ENCODE measurements at places on chromosomes 7 and 10.

DNA sequence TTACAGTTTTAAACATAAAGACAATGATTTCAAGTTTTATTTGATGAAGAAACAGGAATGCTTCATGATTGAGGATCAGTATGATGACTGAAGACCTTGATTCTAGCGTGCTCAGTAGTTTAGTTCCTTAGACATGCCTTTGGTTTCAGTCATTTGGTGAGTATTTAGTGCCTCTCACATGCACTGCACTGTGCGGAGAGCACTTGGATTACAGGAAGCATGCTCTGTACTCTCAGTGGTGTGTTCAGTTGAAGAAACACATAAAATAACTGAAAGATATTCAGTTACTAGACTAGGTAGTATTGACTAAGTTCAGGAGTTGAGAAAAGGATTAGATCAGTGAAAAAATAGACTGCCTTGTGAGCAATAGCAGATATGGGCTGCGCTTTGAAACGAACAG lies 25.5 kb downstream of the RBM17 start:
- peak; percentile 34 for DNase-seq

DNA sequence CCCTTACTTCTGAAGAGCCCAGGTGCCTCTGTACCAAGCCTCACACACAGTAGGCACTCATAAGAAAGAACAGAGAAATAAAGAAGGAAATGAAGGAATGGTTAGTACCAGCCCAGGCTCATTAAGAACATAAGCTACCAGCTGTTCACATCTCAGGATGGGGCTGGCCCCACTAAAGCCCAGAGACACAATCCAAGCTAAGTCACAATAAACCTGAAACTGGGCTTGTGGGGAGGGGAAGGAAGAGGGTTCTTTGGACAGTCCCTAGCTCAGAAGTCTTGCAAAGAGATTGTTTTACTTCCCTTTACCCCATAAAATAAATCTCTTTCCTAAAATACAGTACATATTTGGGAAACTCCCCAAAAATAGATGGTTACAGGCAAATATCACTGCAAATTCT lies 24.3 kb downstream of the FBXW4 start:
- DNase-seq = no peak

DNA sequence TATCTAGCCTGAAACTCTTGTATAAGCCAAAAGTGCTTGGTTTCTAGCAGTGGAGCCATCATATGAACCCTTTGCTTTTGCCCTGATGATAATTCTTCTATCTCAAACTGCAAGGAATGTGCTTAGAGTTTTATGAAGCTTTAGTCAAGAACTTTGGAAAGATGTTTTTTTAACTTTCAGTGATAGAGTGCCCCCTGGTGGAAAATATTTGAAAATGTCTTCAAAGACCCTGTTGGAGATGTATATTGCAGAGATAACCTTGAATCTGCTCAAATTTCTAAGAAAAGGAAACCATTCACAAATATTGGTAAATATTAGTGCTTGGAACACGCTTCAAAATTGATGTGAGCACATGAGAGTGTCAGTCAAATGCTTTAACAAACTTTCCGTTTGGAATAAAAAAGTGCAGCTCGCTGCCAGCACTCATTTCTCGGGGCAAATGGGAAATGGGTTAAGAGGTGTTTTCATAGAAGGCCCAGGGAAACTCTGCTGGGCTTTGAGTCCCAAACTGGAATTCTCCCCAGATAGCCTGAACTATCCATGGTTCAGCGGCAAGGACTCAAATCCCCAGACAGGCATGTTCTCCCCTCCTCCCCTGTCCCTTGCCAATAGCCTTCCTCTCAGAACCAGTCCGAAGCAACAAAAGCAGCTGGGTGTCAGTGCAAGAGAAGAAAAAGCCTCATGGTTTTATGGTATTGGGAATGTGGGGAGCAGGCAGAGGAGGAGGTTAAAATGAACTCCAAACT lies 129.3 kb downstream of the MYOF start:
- peak; percentile 56 for DNase-seq

DNA sequence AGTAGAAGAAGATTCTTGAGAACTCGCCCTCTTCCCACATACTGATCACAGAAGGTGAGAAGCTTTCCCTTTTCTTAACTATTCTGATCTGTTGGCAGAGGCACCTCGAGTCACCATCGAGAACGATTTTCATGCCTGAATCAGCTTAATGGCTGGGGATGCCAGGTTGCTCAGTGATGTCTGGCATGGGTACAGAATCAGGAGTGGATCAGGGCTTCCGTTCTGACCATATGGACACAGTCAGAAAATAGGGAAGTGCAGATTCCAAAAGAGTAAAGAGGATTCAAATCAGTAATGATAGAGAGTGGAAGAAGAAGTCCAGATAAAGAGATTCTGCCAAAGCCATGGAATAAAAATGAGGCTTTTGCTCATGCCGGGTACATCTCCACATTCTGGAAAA lies 52.0 kb upstream of the GRB10 start:
- peak; percentile 34 for DNase-seq

GRCh38 chr10:63099734-63100133 lies 33.4 kb upstream of the NRBF2 start:
- no peak for DNase-seq

GRCh38 chr7:93245525-93246432 lies 13.6 kb downstream of the VPS50 start:
- peak; percentile 50 for DNase-seq

DNA sequence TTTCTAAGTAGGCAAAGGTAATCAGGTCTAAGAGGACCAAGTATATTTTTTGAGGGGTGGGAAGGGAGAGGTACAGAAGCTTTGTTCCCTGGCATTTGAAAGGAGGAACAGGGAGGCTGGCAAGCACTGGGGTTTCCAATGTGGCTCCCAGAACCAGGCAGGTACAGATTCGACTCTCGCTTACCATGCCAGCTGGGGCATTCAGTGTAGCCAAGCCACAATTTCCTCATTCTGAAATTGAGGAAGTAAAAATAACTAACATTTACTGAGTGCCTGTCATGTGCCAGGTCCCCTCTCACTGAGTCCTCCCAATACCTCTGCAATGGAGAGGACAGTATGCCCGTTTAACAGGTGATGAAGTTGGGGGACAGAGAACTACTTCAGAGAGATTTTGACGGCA lies 45.9 kb upstream of the BET1 start:
- DNase-seq = no peak

Measured in GM23248 (cell line).